Mesenchymal stem cell (in vitro differentiated cells and primary cell): ENCODE measurements at places on chromosomes 1 and 21.

GRCh38 chr1:178726545-178726944, 1.5 kb downstream of the RALGPS2 start:
- no peak for DNase-seq

GRCh38 chr1:175503538-175503937, 239.9 kb downstream of the TNR start:
- no peak for DNase-seq

GRCh38 chr1:93599479-93599878, 82.2 kb downstream of the BCAR3 start:
- no peak for DNase-seq

- DNase-seq = no peak
These were observed 254.4 kb upstream of the GJB5 start for GRCh38 chr1:34500451-34500850.

- peak; percentile 34 for DNase-seq
These were observed 32.1 kb downstream of the AK2 start for GRCh38 chr1:33004613-33005012.

- DNase-seq = peak; percentile 68
These were observed 39.7 kb downstream of the CHML start for GRCh38 chr1:241600496-241600901.

DNA sequence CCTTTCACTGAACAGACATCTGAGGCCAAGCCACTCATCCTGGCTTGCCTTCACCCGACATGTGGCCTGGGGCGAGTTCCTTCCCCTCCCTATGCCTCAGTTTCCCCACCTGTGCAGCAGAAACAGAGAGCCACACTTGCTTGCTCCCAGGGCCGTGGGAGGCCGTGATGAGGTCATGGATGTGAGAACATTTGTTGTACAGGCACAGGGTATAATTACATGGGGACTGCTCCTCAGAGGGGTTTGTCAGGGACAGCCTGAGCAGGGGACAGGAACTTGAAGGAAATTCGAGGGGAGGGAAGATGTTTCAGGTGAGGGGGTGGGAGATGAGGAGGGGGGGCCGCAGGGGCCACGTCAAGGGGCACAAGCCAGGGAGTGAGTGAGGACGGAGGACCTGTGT, 56.1 kb downstream of the ALPL start:
- DNase-seq = no peak

GRCh38 chr1:16266411-16267118, 29.6 kb upstream of the CPLANE2 start:
- DNase-seq = peak; percentile 29

DNA sequence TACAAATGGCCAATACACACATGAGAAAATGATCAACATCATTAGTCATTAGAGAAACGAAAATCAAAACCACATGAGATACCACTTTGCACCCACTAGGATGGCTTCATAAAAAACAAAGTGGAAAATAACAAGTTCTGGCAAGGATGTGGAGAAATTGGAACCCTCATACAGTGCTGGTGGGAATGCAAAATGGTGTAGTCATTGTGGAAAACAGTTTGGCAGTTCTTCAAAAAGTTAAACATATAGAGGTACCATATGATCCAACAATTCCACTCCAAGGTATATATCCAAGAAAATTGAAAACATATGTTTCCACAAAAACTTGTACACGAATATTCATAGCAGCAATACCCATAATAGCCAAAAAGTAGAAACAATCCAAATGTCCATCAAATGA, 231.6 kb upstream of the CSF3R start:
- DNase-seq = no peak

DNA sequence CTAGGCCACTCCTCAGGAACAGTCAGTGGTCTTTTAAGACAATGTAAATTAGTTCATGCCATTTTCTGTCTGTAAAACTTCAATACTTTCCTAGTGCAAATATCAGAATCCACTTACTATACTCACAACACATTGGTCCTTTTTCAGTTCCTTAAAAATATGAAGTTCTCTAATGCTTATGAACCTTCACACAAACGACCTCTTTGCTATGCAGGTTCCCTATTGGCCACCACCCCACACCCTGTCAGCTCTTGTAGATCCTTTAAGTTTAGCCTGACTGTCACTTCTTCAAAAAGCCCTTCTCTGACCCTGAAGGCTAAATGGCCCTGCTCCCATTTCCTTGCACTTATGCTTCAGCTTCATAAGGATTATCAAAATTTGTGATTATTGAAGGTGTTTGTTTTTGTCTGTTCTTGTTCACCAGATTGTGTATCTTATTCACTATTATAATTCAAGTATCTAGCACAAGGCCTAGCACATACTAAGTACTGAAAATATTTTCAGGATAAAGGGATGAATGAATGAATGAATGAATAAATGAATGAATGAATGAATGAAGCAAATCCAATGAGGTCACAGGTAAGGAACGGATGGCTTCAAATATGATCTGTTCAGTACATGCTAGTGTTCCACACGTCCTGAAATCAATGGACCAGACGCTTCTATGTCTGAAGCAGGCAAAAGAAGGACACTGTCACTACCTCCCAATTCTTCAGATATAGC, 373.9 kb downstream of the VAV3 start:
- no peak for DNase-seq

DNA sequence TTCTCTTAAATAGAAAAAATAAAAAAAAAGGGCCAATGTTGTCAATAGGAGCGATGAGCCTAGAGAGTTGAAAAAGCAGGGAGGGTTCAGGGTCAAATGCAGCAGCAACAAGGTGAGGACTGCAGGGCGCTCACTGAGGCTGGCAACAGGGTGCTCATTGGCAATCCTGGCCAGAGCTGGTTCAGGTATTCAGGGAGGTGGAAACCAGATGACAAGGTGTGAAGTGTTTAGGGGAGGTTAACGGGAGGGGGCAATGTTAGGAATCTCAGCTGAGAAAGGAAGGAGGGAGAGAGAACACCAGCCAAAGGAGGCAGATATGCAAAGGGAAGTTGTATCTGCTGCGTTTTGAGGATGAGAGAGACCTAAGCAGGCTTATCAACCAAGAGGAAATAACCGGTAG, 129.8 kb upstream of the DAB1 start:
- DNase-seq = no peak

DNA sequence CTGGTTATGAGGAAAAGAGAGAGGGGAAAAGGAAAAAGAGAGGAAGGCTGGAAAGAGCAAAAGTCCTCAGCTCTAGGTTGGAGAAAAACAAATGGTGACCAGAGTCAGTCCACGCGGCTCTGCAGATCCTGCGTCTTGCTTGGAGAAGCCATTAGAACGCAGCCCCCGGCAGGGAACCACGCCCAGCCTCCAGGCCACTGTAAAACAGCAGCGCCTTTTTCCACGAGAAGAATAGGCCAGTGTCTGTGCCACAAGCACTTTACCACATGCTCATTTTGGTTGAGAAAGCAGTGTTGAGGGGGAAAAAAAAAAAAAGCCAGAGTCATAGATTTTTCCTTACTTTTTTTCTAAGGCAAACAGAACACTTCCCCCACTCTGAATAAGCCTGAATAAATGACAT, 846.9 kb upstream of the ADAMTS5 start:
- no peak for DNase-seq

- no peak for DNase-seq
These were observed 250 bp downstream of the F5 start for GRCh38 chr1:169586067-169586394.

GRCh38 chr1:151807766-151808165, 2.5 kb upstream of the LINGO4 start:
- DNase-seq = no peak

DNA sequence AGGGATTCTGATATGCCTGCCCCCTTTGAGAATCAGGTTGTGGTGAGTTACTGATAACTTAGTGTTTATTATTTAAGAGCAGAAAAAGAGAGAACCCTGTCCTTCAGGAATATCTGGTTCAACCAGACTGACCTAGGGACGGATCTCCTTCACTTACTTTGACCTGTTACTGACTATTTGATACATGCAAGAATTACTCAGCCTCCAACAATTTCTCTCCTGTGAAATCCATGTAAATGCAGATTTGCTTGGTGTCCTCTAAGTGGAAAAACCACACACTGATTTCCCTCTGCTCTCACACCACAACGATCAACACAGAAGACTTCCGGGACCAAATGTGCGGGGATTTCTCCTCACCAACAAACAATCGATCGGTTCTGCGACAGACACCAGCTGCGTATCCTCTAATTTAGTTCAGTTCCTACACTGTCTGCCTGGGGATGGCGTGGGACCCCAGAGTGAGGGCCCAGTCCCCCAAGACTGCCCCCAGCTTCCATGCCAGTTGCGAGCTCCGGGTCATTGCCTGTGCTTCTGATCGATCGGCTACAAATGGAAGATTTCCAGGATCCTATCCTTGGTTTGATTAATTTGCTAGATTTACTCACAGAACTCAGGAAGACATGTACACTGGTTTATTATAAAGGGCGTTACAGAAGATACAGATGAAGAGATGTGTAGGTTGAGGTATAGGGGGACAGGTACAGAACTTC, 51.7 kb downstream of the BACE2 start:
- no peak for DNase-seq

DNA sequence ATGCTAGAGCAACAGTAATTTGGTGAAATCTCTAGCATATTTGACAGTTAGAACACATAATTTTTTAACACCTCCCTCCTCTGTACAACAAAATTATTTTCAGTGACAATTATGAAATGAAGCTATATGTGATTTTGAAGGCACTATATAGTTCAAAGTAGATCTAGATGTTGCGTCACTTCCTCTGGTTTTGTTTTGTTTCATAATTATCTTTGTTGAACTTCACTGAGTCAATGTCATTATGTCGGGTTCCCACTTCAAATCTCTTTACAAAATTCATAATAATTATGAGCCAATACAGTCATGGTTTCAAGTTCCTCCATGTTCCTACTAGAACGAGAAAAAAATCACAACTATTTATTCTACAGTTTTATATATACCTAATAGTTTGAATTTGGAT, 254.8 kb upstream of the PLXNA2 start:
- DNase-seq = no peak

GRCh38 chr21:45525153-45525909, 16.9 kb downstream of the SLC19A1 start:
- DNase-seq = no peak

GRCh38 chr21:43872531-43873197, 7.6 kb downstream of the AGPAT3 start:
- no peak for DNase-seq

DNA sequence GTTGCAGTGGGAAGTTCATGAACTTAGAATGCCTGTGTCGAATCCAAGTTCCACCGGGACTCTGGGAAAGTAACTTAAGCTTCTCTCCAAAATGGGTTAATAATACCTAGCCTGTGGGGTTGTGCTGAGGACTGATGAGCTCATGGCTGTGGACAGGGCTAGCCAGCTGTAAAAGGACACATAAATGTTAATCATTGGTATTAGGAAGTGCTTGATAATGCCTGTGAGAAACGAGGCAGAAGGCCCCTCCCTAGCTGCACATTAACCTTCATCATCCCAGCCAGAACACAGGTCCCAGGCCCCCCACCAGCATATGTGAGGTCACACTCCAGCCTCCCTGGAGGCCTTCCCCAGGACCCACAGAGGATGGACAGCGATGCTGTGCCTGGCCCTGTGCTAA, 789 bp upstream of the GJB4 start:
- DNase-seq = no peak

DNA sequence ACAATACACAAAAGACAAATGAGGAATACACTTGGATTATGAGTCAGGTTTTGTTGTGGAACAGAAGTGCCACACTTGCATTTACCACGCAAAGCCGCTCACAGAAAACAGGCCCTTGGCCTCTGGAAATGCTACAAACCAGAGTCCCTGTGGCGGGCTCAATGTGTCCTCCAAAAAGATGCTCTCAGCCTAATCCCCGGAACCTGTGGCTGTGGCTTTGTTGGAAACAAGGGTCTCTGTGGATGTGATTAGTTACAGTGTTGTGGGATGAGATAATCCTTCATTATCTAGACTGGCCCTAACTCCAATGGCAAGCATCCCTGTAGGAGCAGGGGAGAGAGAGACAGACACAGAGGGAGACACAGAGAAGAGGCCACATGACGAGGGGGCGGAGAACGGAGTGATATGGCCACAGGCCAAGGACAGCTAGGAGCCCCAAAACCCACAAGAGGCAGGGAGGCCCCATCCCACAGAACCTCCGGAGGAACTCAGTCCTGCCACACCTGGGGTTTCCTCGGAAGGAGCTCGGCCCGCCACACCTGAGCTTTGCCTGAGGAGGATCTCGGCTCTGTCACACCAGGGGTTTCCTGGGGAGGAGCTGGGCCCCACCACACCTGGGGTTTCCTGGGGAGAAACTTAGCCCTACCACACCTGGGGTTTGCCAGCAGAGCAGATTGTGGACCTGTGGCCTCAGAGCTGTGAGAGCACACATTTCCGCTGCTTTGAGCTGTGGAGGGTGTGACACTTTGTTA, 55.4 kb downstream of the NPHP4 start:
- DNase-seq = no peak

DNA sequence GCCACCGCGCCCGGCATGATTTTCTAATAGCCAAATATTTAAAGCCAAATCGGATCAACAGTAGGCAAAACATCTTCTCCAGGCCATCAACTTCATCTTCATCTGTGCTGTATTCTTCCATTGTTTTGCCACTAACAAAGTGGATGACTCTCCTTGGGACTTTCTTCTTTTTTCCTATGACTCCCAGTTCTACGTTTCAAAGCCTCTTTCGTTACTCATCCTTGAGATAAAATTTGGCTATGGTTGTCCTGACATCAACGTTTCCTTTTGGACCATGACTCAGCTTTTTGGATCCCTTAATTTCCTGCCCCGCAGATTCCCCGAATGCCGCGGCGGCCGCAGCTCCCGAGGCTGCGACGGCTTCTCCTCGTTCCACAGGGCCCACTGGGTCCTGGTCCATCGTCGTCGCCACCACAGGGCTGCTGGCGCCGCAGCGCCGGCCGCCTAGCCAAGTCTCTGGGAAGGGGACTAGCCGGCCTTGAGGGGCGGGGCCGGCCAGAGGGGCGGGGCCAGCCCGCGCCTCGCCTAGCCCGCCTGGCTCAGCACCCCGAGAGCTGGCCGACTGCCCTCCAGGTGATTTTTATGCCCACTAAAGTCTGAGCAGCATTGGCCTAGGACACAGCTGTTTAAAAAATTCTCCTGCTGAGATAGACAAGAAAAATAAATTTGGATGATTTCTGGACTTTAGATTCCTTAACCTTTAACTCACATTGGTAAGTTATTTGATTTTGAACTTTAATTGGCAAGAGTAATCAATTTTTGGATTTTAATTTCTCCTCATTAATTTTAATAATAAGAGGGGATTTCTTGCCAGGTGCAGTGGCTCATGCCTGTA, 93.9 kb downstream of the ADCY10 start:
- peak; percentile 97 for DNase-seq

DNA sequence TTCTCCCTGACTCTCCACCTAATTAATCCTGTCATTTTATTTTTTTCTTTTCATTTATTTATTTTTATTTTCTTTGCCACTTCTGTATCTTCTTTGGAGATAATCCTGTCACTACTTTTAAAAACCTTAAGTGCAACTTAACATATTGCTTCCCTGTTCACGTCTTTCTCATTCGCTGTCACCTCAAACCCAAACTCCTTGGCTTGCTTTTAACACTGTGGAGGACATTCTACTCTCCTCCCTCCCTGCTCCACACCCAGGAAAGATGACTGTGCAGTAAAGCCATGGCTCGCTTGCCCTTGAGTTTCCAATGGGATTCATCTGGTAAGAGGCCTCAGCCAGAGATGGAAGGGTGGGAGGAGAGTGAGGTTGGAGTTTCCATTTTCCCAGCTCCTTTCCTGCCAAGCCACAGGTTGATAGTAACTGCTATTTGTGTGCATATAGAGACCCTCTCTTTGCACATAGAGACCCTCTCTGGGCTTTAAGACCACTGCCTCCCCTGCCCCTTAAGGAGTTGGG, 6.4 kb upstream of the BRWD1 start:
- no peak for DNase-seq
